Ascending aorta (tissue), 2 donors: ENCODE measurements at places on chromosomes 4 and X.
A peak's percentile ranks its signal among the peaks of the same experiment; 100 is the strongest.

GRCh38 chr4:182089326-182089725 is 153.9 kb upstream of the TENM3 start:
- no peak for DNase-seq

- peak; percentile 54 for DNase-seq
These were observed 60.8 kb upstream of the ADRA2C start for GRCh38 chr4:3705236-3705987.

- DNase-seq = no peak
These were observed 110.3 kb downstream of the AREG start for GRCh38 chr4:74555231-74555630.

DNA sequence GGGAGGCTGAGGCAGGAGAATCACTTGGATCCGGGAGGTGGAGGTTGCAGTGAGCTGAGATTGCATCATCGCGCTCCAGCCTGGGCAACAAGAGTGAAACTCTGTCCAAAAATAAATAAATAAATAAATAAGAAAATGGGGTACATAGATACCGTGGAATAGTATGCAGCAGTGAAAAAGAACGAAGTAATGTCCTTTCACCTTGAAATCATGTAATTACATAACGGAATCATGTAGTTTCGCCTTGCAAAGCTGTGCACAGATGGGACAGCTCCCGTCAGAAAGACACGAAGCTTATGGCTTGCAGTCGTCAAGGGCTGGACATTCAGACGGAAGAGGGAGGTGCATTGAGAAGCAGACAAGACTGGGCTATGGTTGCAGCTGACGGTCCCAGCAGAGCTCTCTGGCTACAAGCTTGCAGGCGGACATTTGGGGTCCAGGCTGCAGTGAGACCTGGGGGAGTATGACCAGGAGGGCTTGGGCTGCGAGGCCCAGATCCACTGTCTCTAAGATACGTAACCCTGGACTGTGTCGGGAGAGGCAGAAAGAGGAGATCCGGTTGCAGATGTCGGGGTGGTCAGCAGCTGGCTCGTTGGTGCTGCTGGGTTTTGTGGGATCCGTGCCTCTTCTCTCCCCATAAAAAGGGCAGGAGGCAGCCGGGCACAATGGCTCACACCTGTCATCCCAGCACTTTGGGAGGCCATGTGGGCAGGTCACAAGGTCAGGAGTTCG is 6.2 kb upstream of the P2RY8 start:
- no peak for DNase-seq

GRCh38 chr4:76301775-76302162 is 4.8 kb upstream of the STBD1 start:
- DNase-seq = no peak

DNA sequence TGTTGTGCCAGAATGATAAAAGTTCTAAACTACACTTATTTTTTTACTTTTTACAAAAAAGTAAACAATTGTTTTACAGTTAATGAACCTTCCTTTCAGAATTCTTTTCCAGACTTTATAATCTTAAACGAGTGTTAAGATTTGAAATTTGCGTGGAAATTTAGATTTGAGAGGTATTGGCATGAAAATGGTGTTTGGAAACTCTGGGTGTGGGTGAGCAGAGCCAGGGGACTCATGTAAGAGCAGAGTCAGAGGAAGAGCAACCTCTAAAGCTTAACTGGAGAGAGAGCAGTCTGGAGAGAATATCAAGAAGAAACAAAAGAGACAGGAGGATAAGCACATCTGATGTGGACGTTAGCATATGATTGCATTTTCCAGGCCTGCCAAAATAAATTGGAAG is 48.2 kb downstream of the MMRN1 start:
- no peak for DNase-seq

DNA sequence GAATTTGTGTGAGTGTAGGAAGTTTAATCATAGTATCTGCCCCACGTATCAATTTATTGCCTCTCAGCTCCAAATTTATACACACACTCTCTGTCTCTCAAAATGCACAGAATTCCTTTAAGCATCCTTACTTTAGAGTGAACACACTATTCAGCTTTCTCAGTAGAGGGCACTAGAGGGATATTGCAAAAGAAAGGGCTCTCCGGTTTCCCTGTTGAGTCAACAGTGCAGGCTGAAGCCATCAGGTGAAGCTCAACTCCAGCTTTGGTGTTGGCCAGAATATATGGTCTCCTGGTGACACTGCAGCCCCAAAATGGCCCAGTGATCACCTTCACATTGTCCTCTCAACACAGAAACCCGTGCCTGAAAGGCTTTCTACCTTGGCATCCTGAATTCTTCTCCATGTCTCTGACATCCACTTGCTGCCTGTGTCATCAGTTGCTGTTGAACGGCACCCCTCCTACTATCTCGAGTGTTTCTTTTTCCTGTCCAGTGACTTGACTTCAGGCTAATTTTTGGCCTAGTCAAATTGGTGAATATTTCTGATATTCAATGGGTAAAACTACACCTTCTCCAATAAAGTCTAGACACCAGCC is 670.5 kb downstream of the GABRG1 start:
- DNase-seq = no peak

DNA sequence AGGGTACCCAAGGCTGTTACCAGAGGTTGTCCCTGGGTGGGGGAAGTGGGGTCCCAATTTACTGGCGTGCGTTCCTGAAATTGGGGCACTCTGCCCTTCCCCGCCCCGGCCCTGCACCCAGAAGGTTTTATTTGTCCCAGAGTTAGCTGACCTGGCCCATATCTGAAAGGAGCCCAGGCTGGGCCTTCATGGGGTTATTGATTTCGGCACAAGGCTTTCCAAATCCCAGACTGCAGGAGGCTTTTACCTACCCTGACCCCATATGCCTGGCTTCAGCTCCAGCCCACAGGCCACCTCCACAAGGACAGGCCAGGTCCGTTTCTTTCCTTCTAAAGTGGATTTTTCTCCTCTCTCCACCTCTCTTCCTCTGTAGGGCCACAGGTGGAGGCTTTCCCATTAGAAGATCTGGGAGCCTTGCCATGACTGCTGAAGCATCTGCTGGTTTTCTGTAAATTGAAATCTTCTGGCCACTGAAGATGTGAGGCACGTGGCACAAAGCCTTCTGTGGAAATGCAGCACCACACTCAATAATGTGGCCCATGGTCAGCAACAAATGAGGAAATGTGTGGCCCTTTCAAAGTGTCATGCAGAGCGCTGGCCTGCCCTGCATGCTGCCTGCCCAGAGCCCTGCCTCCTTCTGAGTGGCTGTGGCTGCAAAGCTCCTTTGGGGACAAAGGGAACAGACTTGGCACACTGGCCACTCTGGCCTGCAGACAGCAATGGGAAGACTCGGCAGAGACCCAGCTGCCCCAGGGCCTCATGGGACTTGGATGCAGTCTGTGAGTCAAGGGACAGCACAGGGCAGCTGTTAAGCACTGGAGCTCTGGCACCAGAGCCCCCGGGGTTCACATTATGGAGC is 43.1 kb upstream of the MTM1 start:
- peak; percentile 72 for DNase-seq

GRCh38 chrX:119236623-119237561 is 807 bp downstream of the PGRMC1 start:
- peak; percentile 68 for DNase-seq

GRCh38 chr4:111943796-111944203 is 201.5 kb upstream of the FAM241A start:
- no peak for DNase-seq

DNA sequence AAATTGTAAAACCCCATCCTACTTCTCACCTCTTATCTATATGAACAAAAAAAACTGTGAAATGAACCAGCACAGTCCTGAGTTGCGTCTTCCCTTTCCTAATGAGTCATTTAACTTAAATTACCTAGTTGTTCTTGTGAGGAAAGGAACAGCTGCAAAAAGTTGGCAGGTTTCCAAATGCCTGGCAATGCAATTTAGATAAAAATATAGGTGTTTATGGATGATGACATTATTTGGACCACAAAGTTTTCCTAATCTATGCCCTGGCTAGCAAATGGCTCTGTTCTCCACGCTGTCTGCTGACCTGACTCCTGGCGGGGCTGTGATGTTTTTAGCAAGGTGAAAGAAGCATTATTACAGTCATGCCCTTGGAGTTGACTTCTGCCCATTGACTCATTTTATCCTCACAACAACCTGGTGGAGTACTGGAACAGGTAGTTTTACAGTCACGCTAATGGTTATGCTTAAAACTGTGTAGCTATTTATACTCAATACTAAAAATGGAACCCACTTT is 29.8 kb upstream of the RELL1 start:
- DNase-seq = no peak

DNA sequence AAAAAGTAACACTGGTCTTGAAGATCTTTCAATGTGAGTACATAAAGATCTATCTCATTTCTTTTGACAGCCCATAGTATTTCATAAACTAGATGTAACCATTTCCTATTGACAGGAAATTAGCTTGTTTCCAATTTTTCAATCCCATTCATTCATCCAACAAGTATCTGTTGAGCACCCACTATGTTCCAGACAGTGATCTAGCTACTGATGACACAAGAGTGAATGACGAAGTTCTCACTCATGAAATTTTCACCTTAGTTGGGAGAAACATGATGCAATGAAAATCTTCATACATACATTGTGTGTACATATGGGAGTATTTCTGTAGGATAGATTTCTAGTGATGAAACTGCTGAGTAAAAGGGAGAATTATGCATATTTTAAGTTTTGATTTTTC is 1.7 kb downstream of the CD38 start:
- DNase-seq = no peak

DNA sequence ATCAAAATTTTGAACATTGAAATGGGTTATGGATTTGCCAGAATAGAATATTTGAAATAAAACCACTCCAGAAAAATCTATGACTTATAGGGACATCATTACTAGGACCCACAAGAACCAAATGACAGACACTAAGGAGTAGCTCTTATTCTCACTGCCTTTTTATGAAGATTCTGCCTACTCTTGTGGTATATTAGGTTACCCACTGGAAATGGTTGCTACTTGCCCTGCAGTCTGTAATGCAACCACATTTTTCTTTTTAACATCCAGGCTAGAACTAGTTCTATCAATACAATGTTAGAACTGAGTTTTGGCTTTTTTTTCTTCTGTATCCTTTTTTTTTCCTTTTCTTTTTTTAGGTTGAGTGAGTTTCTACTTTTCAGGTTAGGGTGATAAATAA is 158.9 kb downstream of the PPP1R2C start:
- DNase-seq = no peak

DNA sequence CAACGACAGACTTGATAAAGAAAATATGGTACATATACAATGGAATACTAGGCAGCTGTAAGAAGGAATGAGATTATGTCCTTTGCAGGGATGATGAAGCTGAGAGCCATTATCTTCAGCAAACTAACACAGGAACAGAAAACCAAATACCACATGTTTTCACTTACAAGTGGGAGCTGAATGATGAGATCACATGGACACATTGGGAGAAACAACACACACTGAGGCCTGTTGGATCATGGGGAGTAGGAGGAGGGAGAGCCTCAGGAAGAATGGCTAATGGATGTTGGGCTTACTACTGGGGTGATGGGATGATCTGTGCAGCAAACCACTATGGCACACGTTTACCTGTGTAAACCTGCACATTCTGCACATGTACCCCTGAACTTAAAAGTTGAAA is 209.7 kb downstream of the SPRY1 start:
- DNase-seq = no peak

DNA sequence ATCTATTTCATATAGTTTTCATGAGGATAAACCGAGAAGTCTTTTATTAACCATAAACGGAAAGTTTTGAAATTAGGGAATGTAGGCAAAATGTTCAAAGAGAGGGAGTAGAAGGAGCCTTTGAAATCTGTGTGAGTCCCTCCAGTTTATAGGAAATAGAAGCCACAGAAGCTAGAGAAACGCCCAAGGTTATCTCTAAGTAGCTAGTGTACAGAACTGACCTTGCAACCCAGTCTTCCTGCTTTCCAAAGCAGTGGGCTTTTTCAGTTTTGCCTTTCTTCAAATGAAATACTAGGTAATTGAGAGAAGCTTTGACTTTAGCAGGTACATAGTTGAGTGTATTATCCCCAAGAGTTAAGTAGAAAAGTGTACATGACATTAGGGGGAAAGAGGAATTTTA is 39.4 kb downstream of the STIM2 start:
- no peak for DNase-seq

GRCh38 chr4:76984127-76984526 is 34.6 kb downstream of the SEPTIN11 start:
- DNase-seq = no peak

DNA sequence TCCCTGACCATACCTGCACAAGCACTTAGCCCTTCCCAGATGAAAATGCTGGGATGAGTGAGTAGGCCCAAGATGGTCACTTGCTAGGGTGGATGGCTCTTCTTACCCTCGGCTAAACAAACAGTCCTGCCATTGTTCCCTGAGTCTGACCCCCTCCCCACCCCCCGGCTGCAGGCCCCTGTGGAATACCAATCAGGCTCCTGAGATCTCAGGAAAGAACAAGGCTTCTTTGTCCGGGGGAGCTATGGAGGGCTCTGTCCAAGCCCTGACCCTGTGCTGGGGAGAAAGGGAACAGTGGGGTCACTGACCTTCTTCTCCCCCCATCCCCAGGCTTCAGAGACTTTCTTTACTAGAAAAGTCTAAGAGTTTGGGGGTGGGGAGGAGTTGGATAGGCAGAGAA is 6.0 kb downstream of the PLP1 start:
- DNase-seq = no peak

DNA sequence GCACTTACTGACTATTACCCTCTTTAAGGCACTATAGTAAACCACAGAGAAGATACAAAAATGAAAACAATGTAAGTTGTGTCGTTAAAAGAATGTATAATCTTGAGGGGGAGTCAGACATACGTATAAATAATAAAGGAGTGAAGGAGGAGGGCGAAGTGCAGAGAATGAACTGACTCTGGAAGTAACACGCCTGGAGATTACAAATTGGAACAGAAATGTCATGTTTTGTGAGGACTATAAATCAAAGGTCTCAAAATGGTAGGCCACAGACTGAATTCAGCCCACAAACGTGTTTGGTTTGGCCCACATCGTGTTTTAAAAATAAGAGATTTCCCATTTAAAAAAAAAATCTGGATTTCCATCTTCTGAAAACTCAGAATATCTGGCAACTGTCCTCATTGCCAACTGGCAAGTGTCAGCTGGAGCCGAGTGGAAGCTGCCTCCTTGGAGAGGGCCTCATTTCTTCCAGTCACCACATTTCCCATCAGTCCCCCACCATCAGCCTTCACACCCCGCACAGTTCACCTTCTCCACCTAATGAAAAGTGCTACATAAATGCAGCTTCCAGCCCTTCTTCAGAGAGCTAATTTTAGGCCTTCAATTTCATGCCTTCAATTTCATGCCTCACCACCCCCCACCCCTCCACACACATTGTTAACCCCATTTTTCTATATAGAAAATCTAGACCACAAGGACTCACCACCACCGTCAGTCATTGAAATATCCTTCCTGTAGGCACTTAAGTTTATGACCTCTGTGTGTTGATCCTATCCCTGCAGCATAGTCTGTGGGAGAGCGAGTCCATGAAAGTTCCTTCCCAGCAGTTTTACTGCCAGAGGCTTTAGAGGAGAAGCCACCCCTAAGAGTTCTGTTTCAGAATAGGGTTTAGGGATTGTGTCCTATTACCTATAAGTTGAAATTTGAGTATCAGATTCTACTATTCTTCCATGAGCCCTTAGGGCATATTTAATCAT is 32.0 kb upstream of the COL25A1 start:
- DNase-seq = no peak

DNA sequence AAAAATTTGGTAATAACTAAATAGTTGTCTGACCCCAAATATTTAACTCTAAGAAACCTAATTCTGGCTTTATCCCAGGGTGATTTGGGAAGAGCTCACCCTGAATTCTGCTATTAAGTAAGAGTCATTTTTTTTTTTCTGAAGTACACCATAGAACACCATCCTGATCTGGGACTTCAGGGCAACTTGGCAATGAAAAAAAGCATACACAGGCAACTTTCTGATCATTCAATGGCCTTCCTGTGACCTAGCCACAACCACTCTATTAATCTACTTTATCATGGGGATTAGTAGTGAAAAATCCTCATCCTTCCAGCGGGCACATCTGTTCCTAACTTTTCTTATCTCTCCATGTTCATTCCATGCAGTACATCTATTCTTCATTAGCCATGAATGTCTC is 333.2 kb upstream of the MAD2L1 start:
- DNase-seq = no peak
